ENCODE measurements at places on chromosomes 1 and 21.

DNA sequence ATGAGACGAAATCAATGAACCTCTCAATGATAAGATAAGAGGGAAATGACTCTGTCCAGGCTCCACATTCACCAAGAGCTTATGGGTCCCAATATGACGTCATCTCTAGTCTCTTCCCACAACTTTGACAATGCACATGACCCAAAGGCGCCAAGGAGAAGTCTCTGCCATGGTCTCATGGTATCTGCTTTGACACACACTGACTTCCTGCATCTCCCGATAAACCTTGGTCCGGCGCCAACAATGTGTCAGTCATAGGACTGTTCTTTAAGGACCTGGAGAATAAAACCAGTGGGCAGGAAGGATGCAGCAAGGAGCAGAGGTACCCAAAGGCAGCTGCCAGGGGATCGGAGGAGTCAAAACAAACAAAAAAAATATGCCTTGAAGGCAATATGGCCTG, 46.9 kb upstream of the TMEM51 start:
- H3K36me3 ChIP-seq: no peaks in the 10 kb centered on the region
- H3K4me1 ChIP-seq: no peaks in the 10 kb centered on the region
- H3K4me3 ChIP-seq: no peak overlapping the region
- peak; percentile 37 for DNase-seq

- no peak for DNase-seq
- H3K36me3 ChIP-seq: no peaks in the 10 kb centered on the region
- no peaks in the 10 kb centered on the region for H3K4me1 ChIP-seq
- no peak overlapping the region for H3K27ac ChIP-seq
Observed at GRCh38 chr1:219126377-219126776, 47.3 kb upstream of the LYPLAL1 start.

DNA sequence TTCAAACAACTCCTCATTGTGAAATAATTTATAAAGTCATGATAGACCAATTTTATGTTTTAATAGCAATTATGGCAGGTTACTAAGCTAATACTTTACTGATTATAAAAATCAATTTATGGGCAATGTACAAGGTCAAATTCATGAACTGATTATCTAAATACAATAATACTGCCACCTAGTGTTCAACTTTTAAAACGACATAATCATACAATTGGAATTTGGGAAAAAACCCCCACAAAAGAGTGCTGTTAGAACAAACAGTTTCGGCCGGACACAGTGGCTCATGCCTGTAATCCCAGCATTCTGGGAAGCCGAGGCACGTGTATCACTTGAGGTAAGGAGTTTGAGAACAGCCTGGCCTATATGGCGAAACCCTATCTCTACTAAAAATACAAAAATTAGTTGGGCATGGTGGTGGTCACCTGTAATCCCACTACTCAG, 14.0 kb downstream of the GTF2B start:
- no peak overlapping the region for H3K4me3 ChIP-seq
- H3K36me3 ChIP-seq: peaks cover 2% of the 10 kb centered on the region
- DNase-seq: peak; percentile 41
- peaks cover 3% of the 10 kb centered on the region for H3K4me1 ChIP-seq
- H3K27ac ChIP-seq: no peak overlapping the region

GRCh38 chr1:190170321-190170720, 307.3 kb downstream of the BRINP3 start:
- no peaks in the 10 kb centered on the region for H3K36me3 ChIP-seq
- H3K27me3 ChIP-seq: no peaks in the 10 kb centered on the region
- no peak for DNase-seq
- H3K4me3 ChIP-seq: no peak overlapping the region
- H3K27ac ChIP-seq: no peak overlapping the region

GRCh38 chr1:76503736-76504135, 363.5 kb upstream of the ST6GALNAC5 start:
- no peaks in the 10 kb centered on the region for H3K36me3 ChIP-seq
- H3K4me3 ChIP-seq: no peak overlapping the region
- no peaks in the 10 kb centered on the region for H3K27me3 ChIP-seq
- H3K4me1 ChIP-seq: no peaks in the 10 kb centered on the region

- no peak overlapping the region for H3K4me3 ChIP-seq
- DNase-seq: no peak
- no peak overlapping the region for H3K27ac ChIP-seq
- no peaks in the 10 kb centered on the region for H3K36me3 ChIP-seq
- no peaks in the 10 kb centered on the region for H3K27me3 ChIP-seq
Observed at GRCh38 chr1:205014783-205015182, 28.2 kb upstream of the CNTN2 start.

GRCh38 chr1:193083365-193084088, 21.7 kb downstream of the GLRX2 start:
- H3K36me3 ChIP-seq: peaks cover 3% of the 10 kb centered on the region
- no peaks in the 10 kb centered on the region for H3K27me3 ChIP-seq
- no peak overlapping the region for H3K4me3 ChIP-seq
- H3K27ac ChIP-seq: no peak overlapping the region

DNA sequence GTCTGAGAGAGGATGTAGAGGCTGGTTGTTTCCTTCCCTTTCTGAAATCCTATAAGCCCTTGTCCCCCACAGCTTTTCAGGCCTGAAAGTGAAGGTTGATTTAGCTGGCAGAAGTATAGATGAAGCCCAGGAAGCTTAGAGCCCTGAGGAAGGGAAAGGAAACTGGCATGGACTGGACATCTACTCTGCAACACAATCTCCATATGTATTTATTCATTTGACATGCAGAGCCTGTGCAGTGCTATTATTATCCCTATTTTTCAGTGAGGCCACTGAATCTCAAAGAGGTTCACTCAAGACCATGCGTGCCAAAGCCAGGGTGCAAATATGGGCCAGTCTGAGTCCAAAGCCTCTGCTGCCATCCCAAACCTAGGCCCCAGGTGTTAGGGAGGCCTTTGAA, 78.5 kb upstream of the KCND3 start:
- H3K36me3 ChIP-seq: no peaks in the 10 kb centered on the region
- no peak overlapping the region for H3K27ac ChIP-seq
- H3K27me3 ChIP-seq: no peaks in the 10 kb centered on the region
- DNase-seq: no peak

- H3K36me3 ChIP-seq: no peaks in the 10 kb centered on the region
- H3K4me3 ChIP-seq: no peak overlapping the region
- no peaks in the 10 kb centered on the region for H3K4me1 ChIP-seq
- H3K27me3 ChIP-seq: no peaks in the 10 kb centered on the region
- no peak overlapping the region for H3K27ac ChIP-seq
- DNase-seq: no peak
Observed at GRCh38 chr21:25240974-25241373, 366.3 kb downstream of the MRPL39 start.

DNA sequence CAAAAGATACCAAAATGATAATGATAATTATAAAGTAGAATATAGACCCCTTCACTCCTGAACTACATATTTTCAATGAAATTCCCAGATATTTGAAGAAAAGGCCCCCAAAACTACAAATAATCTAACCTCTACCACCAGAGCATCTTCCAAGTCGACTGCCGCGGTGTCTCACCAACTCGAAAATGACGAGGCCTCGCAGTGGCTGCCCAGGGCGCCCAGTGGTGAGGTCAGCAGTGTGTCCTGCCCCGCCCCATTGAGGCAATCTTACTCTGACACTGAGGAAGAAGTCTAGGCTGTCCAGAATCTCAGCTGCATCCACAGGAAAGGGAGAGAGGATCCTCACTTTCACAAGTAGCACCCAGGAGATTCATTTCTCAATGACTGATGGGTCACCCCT, 5.2 kb downstream of the DUSP10 start:
- H3K4me1 ChIP-seq: no peaks in the 10 kb centered on the region
- no peaks in the 10 kb centered on the region for H3K27me3 ChIP-seq
- no peak for DNase-seq
- H3K4me3 ChIP-seq: no peak overlapping the region
- H3K27ac ChIP-seq: no peak overlapping the region

DNA sequence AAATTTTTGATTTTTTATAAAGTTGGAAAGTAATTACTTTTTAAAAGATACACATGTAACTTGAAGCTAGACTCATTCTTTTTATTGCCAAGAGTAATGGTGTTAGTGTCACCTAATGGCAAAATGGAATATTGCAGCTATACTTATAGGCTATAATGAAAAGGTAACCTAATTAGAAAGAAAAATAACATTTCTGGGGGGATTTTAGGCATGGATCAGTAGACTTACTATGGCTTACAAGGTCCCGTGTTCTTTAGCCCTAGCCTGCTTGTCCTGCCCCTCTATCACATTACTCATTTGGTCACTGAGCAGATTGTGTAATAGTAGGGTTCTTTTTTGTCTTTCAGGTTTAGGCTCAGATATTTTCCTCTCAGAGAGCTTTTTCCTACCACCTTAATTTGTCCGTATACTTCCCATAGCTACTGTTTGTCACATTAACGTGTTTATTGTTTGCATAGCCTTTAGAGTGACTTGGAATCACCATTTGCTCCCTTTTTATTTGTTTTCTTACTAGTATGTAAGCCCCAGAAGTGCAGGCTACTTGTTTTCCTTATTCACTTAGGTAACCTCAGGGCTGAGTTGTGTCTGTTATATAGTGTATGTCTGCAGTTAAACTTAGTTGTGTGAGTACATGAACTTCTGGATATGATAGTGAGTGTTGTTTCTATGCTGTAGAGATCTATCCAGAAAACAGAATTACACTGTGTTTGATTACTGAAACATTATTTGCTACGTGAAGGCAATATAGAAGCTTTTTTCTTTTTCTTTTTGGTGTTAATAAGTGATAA, 58.7 kb downstream of the RABGAP1L start:
- no peak overlapping the region for H3K4me3 ChIP-seq
- no peak overlapping the region for H3K27ac ChIP-seq
- no peaks in the 10 kb centered on the region for H3K4me1 ChIP-seq
- H3K36me3 ChIP-seq: peaks cover 10% of the 10 kb centered on the region

DNA sequence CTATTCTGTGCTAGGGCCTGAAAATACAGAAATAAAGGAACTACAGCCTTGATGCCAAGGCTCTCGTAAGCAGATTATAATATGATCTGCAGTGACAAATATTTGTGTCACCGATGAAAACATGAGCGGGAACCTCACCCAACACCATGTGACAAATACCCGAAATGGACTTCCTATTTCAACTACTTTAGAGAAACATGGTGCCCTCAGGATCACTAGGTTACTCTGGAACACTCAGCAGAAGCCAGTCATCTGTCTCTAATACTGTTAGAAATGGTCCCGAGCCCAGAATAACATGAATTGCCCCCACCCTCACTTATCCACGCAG, 463 bp upstream of the VAMP3 start:
- H3K27ac ChIP-seq: peak overlapping the region; percentile 38
- DNase-seq: peak; percentile 34
- H3K36me3 ChIP-seq: no peaks in the 10 kb centered on the region
- peaks cover 2% of the 10 kb centered on the region for H3K4me1 ChIP-seq

- H3K27me3 ChIP-seq: no peaks in the 10 kb centered on the region
- H3K36me3 ChIP-seq: no peaks in the 10 kb centered on the region
- no peak overlapping the region for H3K4me3 ChIP-seq
- peak; percentile 64 for DNase-seq
Observed at GRCh38 chr1:203338335-203339036, 12.4 kb downstream of the FMOD start.

DNA sequence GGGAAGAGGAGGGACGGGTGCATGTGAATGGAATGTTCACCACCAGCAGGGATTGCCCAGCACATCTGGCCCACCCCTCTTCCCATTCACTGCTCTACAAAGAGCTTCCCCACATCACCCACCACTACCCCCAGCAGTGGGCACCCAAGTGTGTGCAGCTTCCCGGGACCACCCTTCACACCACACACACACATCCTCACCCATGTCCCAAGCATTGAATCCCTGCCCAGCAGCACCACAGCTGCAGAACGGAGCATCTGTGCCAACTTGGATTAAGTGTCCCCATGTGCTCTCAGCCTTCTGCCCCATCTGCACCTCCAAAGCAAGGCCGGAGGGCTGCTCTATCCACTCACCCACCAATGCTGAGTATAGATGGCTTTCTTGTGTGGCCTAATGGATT, 141.4 kb downstream of the PSMG1 start:
- H3K27ac ChIP-seq: no peak overlapping the region
- no peak for DNase-seq
- no peaks in the 10 kb centered on the region for H3K27me3 ChIP-seq
- H3K4me1 ChIP-seq: no peaks in the 10 kb centered on the region

- H3K36me3 ChIP-seq: no peaks in the 10 kb centered on the region
- DNase-seq: no peak
- no peak overlapping the region for H3K27ac ChIP-seq
Observed at GRCh38 chr1:45225598-45225997, 19.2 kb upstream of the ZSWIM5 start.

- no peaks in the 10 kb centered on the region for H3K36me3 ChIP-seq
- peaks cover 4% of the 10 kb centered on the region for H3K27me3 ChIP-seq
- H3K4me1 ChIP-seq: peaks cover 24% of the 10 kb centered on the region
- H3K27ac ChIP-seq: no peak overlapping the region
- no peak overlapping the region for H3K4me3 ChIP-seq
- no peak for DNase-seq
Observed at GRCh38 chr1:228155596-228156514, 6.1 kb downstream of the GJC2 start.

DNA sequence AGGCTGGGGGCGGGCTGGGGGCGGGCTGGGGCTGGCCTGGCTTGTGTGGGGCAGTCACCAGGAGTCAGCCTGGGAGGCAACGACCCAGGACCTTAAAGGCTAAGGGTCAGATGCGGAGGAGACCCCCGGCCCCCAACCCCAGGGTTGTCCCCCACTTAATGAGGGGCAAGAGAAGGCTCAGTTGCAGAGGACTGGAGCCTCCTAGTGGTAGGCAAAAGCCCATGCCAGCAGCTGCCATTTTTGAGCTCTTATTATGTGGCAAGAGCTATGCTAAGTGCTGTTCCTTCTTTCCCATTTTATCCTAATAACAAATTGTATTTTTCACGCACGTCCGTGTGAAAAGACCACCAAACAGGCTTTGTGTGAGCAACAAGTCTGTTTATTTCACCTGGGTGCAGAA, 8.0 kb downstream of the KIAA1614 start:
- no peaks in the 10 kb centered on the region for H3K27me3 ChIP-seq
- H3K4me1 ChIP-seq: no peaks in the 10 kb centered on the region
- H3K27ac ChIP-seq: no peak overlapping the region
- H3K4me3 ChIP-seq: no peak overlapping the region

DNA sequence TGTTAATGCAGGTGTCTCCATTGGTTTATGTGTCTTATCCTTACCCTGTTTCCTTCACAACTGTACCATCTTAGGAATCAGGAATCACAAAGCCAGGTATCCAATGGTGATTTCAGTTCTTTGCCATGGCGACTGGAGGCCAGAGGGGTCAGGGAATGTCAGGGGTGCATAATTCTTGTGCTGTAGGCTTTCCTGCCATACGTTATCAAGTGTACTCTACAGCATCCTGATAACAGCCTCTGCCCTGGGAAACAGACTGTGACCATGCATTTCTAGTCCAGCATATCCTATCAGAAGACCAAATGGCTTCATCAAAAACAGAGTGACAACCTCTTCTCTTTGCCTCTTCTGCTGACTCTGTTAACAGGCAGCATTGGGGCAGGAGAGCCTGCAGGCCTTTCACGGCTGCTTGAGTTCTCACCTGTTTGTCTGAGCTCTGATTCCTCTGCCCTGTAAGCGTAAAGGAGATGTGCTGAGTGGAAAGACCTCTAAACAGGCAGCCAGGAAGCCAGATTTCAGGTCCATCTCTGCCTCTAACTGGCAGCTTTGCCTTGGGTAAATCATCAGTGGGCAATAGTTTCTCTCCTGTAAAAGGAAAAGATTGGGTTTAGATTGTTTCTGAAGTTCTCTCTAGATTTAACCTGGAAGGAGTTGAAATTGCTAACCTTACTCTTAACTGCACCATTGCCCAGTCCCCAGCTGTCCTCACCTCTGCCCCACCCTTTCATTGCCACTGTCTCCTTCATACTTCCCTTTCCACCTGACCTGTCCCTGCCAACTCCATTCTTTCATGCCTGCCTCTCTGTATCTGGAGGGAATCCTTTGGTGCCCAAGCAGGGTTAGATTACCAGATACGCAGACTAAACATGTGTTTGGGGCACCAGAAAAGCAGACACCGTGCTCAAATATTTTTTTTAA, 80.2 kb downstream of the LRRC8D start:
- no peaks in the 10 kb centered on the region for H3K36me3 ChIP-seq
- H3K4me1 ChIP-seq: peaks cover 6% of the 10 kb centered on the region
- no peak overlapping the region for H3K27ac ChIP-seq
- H3K27me3 ChIP-seq: no peaks in the 10 kb centered on the region
- peak; percentile 54 for DNase-seq
